ENCODE measurements at places on chromosomes 16 and 17. TPM values are rescaled to one million over a fixed set of nuclear protein-coding genes. Genes with fewer than 3 reads are reported as not detected.

The AFMID gene
- total RNA-seq, result 153 TPM

The TP53TG3B gene
- total RNA-seq, result not detected

The PHOSPHO1 gene
- total RNA-seq, result 0.09 TPM

The RBBP6 gene
- total RNA-seq, result 21.2 TPM

The CCL2 gene
- total RNA-seq, result 53.9 TPM

The CX3CL1 gene
- total RNA-seq, result 0.17 TPM

The POLR3E gene
- 51.3 TPM for total RNA-seq

The CFAP52 gene
- not detected for total RNA-seq

The MTSS2 gene
- 13.9 TPM for total RNA-seq

The ITGA2B gene
- 0.65 TPM for total RNA-seq

The RRAD gene
- 0.22 TPM for total RNA-seq

The TEKT5 gene
- 0.26 TPM for total RNA-seq

The OR1F1 gene
- total RNA-seq, result not detected

The ODAD4 gene
- 0.11 TPM for total RNA-seq

The SMTNL2 gene
- not detected for total RNA-seq

The CCL5 gene
- 0.33 TPM for total RNA-seq

The MFSD6L gene
- total RNA-seq, result not detected

Data from dermis lymphatic vessel endothelial cell (primary cell).